Liver (tissue), 10 donors: ENCODE measurements at places on chromosomes 13 and 19. TPM values are rescaled to one million over a fixed set of nuclear protein-coding genes. Genes with fewer than 3 reads are reported as not detected.

GRCh38 chr19:39802958-39803357 lies 24.3 kb downstream of the LEUTX start:
- no peak for DNase-seq

MCF2L gene
- 12.8 TPM for total RNA-seq

GRCh38 chr19:51542699-51543098 lies 11.2 kb upstream of the SIGLEC6 start:
- DNase-seq = no peak

DNA sequence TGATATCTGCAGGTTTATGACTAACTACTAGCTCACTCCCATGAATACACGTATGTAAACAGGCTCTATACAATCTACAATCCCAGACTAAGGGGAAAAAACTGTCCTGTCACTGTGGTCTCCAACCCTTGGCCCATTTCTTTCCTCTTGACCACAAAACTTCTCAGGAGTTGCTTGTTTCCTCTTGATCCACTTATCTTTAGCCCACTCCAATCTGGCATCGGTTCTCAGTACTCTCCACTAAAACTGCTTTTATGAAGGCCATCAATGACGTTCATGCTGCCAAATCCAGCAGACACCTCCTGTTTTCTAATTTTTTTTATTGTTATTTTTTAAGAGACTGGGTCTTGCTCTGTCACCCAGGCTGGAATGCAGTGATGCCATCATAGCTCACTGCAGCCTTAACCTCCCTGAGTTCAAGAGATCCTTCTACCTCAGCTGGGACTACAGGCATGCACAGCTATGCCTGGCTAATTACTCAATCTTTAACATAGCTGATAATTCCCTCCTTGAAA lies 31.9 kb upstream of the USPL1 start:
- DNase-seq = no peak

DPP9 gene
- 74.5 TPM for total RNA-seq

GRCh38 chr13:87671753-87672605 lies 808 bp downstream of the SLITRK5 start:
- DNase-seq = no peak

DNA sequence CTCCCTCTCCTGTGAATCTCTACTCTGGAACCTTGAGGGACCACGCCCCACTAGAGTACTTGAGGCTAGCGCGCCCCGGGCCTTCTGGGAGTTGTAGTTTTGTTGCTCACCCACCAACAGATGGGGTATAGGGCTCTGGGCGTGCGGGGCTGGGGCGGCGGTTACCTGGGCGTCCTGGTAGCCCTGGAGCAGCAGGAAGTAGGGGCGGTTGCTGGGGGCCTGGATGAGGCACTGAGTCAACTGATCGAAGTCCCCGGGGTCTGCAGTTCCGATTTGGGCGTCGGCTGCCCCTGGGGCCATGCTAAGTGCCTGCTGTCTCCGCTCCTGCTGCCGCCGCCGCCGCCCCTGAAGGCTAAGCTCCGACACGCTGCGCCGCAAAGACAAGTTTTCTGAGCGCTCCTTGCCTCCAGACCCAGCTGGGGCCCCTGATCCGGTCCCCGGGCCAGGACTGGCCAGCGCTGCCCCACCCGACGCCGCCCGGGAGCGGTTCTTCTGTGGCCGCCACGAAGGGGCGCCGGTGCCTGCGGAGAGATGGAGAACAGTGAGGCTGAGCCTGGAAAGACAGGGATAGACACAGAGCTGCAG lies 5.3 kb downstream of the RASIP1 start:
- DNase-seq = peak; percentile 32

DNA sequence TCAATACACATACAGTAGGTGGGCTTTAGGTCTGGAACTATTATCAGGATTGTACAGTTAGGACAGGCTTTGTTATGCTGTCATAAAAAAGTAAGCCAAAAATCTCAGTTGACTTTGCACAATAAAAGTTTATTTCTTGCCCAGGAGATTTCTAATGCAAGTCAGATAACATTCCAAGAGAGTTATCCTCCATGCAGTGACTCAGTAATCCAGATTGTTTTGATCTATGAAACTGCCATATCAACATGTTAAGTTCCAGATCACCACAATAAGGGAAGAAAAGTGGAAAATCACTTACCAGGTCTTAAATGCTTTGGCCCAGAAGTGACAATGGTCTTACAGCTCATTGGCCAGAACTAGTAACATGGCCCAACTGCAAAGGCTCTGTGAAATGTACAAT lies 636.2 kb upstream of the KLF12 start:
- DNase-seq = no peak

AMH gene
- 0.47 TPM for total RNA-seq

DNA sequence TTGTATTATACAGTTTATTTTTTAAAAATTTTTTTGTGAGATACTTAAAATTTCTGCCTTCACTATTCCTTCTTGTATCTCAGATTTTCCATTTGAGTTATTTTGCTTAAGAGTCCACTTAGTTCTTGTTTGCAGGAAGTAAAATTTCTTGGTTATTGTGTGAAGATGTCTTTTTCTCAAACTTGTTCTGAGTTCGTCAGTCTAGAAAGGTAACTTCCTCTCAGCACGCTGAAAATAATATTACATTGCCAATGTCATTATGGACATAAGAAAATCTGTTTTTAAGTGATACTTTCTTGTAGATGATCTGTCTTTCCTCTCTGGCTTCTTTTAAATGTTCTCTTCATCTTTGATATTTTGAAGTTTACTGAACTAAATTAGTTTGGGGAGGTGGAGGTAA lies 731.7 kb upstream of the GPC6 start:
- no peak for DNase-seq
